Skeletal muscle cell (primary cell): ENCODE measurements at places on chromosomes 13 and 19.

GRCh38 chr13:61276401-61276800, 139.2 kb downstream of the PCDH20 start:
- no peak for DNase-seq

DNA sequence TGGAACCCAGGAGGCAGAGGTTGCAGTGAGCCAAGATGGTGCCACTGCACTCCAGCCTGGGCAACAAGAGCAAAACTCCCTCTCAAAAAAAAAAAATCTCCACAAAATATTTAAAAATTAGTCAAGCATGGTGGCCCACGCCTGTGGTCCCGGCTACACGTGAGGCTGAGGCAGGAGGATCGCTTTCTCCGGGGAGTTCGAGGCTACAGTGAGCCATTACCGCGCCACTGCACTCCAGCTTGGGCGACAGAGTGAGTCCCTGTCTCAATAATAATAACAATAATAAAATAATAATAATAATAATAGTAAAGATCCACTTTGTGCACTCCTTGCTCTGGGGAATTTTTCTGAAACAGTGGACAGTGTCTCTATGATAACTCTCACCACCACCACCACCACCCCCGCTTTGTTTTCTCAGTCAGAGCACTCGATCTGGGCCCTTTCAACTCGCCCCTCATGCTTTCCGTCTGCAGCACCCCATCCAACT, 8.7 kb downstream of the NAPSA start:
- DNase-seq = no peak

DNA sequence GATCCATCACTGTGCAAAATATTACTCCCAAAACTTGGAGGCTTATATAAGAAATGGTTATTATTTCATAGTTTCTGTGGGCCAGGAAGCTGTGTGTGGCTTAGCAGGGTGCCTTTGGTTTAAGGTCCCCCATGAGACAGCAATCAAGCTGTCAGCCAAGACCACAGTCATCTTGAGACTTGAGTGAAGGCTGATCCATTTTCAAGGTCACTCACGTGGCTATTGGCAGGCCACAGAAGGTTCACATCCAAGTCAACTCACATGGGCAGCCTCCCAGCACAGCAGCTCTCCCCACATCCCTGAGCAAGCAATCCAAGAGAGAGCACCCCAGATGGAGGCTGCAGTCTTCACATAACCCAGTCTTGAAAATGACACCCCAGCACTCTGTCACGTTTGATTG, 537.4 kb downstream of the MYO16 start:
- DNase-seq = no peak

DNA sequence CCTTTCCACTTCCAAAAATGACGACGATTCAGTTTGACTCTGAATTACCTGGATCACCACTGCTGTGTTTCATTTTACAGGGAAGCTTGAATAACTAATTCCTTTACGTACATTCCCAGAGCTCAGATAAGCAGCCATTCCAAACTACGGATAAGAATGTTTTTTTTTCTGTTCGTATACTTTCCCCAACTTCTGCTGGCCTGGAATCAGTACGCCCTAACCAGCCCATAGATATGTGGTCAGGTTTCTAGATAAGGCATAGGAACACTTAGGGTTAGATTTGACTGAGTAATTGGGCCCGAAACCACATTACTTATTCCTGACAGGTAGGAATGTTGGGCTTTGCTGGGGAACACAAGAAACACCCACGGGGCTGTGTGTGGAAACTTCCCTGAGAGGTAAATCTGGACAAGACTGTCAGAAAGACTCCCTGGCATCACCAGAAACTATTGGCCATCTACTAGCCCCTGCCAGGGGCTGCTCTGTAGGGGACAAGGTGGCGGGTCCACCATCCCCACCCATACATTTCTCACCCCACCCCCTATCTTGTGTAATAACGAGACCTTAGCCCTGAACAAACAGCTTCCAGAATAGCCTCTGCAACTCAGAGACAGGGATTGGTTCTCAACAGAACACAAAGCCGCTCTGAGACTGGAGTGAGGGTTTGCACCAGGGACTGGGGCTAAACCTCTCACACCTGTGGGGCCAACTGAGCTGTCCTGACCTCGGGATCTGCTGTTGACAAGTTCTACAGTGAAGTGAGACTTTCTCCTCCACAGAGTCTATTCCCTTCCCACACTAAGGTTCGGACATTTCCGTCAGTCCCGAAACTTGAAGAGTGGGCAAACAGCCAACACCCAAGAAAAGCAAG, 15.6 kb downstream of the RHPN2 start:
- no peak for DNase-seq

GRCh38 chr19:14408491-14409145, 10.5 kb downstream of the DDX39A start:
- no peak for DNase-seq

DNA sequence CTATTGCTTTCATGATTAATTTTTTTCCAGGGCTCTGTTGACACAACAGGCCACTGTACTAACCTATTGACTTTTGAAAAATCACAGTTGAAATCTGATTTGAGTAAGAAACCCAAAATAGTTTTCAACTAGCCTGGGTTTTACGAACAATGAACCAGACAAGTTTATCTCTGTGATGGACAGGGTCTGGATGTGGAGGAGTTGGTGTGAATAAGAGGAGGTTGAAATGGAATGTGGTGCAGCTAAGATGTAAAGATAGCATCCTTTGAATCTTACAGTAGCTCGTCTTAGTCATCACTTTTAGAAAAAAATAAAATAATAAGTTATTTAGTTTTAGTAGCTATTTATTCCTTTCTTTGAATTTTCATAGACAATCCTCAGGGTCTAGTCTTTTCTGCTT, 8.3 kb upstream of the OXGR1 start:
- DNase-seq = no peak

GRCh38 chr13:106140476-106140875, 395.0 kb downstream of the EFNB2 start:
- peak; percentile 63 for DNase-seq

DNA sequence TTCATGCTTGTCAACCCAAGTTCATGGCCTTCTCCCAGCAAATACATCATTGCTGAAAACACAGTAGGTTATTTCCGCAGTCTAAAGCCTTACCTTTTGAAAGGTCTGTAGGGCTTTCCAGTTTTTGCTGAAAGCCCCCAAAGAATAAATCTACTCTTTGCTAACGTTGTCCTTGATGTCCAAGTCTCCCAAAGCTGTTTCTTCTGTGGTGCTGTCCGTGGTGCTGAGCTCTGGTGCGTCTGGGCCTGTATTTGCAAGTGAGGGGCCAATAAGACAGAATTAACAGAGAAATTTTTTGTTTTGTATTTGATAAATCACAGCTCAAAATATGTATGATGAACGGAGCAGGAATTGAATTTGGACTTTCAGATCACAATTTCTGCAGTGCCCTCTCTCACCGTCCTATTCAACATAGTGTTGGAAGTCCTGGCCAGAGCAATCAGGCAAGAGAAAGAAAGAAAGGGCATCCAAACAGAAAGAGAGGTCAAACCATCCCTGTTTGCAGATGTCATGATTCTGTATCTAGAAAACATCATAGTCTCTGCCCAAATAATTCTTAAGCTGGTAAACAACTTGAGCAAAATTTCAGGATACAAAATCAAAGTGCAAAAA, 9.8 kb upstream of the LGALS16 start:
- no peak for DNase-seq

DNA sequence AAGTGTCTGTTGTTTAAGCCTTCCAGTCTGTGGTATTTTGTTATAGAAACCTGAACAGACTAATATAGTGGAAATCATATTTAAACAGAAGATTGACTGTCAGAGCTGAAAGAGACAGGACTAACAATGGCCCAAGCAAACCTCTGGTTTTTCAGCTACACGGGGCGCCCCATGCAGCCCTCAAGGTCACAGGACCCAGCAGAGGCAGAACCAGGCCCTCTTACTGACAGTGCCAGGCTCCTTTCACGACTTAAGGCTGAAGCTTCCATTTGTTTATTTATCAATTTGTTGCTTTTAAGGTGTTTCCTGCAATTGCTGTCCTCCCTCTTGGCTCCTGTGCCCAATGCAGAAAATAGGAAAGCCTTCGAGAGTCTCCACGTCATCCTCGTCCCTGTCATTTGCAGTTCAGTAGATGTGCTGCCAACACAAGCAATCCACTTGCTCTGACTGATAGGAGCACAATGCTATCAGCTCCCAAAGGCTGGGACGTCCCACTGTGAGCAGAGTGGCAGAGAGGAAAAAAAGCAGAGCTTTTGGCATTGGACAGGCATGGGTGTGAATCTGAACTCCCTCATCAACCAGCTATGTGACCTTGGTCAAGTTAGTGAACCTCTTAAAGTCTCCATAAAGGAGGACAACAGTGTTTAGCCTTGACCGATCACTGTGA, 10.5 kb upstream of the SLC7A1 start:
- no peak for DNase-seq

GRCh38 chr19:49333811-49334288, 1.4 kb upstream of the CD37 start:
- no peak for DNase-seq

- no peak for DNase-seq
Observed at GRCh38 chr19:56263319-56263718, 9.2 kb upstream of the EDDM13 start.

DNA sequence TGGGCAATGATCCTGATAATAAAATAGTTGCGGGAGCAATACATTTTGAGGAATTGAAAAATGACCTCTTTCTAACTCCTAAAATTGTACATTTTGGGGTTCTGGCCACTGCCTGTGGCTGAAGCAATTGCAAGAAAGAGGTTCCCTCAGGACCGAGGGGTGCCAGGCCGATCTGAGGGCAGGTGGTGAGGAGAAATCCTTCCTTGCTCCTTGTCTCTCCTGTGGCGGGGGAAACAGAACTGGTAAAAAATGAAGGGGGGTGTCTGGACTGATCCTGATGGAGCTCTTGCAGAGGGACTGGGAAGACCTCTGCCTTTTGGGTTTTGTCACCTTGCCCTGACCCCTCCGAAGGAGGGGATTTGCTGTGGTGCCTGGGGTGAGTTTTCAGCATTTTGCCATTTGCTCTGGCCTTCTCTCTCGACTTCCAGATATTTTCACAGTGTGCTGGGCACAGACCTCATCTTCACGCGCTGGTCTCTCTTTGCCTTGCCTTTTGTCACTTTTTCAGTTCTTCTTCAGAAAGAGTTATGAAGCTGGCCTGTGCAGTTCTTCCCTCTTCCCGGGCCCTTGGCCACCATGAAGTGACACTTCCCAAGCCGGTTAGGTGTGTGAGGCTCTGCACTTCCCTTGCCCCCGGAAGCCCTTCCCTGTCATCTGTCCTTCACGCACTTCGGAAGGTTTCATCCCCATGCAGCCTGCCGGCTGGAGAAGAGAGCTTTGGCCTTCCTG, 22.2 kb downstream of the NFIX start:
- DNase-seq = no peak

GRCh38 chr19:4609878-4610511, 29.3 kb upstream of the TNFAIP8L1 start:
- no peak for DNase-seq

- no peak for DNase-seq
Observed at GRCh38 chr13:59950266-59950665, 213.5 kb downstream of the DIAPH3 start.

DNA sequence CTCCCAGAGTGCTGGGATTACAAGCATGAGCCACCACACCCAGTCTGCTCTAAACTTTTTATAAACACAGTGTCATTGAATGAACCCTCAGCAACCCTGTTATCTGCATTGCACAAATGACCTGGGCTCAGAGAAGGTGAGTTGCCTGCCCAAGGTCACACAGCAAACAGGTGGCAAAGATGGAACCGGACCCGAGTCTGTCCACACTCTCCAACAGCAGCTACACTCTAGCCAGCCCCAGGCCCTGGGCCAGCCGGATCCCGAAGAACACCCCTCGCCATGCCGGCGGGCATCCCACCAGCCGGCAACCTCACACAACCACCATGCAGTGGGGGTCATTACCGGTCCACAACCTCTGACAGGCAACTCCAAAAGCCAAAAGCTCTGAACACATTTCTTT, 14.5 kb downstream of the ERCC2 start:
- no peak for DNase-seq

GRCh38 chr13:25686831-25687470, 315.2 kb downstream of the ATP8A2 start:
- DNase-seq = no peak

GRCh38 chr13:23697772-23698313, 127.6 kb downstream of the TNFRSF19 start:
- no peak for DNase-seq

DNA sequence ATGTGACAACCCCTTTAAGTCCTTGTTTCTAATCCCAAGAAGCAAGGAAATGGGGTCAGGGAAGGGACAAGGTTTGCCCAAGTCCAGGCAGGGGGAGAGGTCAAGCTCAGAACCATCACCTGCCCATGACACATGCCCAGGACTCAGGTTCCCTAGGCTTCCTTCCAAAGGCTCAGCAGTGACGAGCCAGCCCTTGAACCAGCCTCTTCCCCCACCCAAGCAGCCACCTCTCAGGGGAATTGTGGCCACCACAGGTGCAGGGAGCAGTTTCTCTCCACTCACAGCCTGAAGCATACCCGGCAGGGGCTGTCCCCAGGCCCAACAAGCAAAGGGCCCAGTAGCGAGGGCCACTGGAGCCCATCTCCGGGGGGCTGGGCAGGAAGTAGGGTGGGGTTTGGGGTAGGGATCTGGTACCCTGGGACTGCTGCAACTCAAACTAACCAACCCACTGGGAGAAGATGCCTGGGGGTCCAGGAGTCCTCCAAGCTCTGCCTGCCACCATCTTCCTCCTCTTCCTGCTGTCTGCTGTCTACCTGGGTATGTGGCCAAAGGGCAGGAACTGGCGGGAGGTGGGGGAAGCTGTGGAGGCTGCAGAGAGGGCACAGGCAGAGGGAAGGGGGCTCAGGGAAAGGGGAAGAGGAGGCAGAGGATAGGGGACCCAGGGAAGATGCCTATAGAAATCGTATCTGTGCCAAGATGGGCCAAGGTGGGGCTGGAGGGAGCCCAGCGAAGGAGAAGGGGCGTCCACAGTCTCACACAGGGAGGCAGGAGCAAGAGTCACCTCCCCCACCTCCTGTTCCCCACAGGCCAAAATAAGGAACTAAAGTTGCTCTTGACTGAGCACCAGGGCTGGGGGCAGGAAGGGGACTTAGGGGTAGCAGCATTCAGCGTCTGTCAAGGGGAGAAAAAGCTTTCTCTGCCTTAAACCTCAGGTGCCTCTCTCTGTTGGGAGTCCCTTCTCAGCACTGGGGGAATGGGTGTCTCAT, at the start of gene CD79A:
Gene CD79A, plus strand, starts transcription at position 433 of the 986 bp plus-strand sequence. Its CDS starts 26 bp downstream, at position 459.
- DNase-seq = no peak

GRCh38 chr19:51124729-51125128, at the start of gene SIGLEC9:
Gene SIGLEC9 (plus strand): TSS chr19:51124906. CDS start chr19:51124975, 69 bp downstream.
- DNase-seq = no peak

- no peak for DNase-seq
Observed at GRCh38 chr13:44160591-44161191, 212.9 kb upstream of the SERP2 start.

DNA sequence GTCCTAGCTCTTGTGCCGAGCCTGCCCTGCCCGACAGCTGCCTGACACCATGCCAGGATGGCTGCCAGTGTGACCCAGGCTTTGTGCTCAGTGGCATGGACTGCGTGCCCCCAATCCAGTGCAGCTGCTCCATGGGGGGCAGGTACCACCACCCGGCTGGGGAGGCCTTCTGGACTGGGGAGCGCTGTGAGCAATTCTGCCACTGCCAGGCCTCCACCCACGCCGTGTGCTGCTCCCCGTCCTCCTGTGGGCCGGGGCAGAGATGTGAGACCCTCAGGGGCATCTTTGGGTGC, 9.4 kb upstream of the FXYD3 start:
- DNase-seq = no peak

- DNase-seq = peak; percentile 13
Observed at GRCh38 chr19:5091018-5091683, 122.2 kb downstream of the KDM4B start.
